ENCODE measurements at places on chromosomes 6 and 20.

DNA sequence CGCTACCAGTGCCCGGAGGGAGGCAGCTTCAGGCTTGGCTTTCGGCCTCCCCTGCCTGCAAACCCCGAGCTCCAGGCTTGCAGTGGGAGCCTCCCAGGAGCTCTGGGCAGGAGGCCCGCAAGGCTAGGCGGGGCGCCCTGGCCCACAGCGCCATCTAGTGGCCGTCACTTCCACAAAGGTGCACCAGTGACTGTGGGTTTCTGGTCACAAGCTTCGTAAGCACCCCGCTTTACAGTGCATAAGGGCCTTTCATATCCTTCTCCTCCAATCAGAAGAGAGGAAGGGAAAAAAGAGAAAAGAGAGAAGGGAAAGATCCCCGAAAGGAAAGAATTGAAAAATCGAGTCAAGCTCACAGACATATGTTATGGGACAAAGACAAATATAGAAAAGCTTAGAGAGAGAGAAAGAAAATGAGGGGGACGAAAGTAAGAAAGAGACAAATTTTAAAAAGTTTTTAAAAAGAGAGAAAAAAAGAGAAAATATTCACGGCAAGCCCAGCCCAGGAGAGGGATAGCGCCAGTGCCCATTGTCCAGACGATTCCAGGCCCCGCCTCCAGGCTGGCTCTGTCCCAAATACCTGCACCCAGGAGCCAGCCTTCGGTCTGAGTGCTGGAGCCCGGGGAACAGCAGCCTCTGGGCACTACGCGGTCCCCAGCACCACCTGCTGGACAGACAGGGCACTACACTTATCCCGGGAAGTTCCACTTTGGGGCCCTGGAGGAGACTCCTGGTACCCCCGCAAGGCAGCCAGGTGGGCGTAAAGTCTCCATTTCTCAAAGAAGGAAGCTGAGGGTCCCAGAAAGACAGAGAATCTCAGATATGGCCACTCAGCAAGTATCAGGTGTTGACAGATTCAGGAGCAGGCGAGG is 207.1 kb downstream of the PREX1 start:
- DNase-seq: peak; percentile 59

DNA sequence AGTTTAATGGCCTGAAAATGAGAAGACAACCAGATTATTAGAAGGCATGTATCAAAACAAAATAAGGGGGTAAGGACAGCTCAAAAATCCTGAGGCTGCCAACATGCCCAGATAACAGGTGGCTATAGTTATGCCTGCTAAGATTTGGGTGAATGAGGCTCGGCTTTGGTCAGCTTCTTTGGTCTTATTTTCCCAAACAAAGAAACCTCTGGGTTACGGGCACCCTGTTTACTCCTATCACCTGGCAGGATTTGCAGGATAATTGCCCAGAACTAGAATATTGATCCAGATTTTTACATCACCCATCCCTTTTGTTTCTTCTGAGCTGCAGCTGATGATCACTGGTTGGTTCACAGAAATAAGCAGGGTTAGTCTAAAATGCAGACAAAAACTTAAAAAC is 74.3 kb downstream of the SLC16A10 start:
- DNase-seq: no peak

DNA sequence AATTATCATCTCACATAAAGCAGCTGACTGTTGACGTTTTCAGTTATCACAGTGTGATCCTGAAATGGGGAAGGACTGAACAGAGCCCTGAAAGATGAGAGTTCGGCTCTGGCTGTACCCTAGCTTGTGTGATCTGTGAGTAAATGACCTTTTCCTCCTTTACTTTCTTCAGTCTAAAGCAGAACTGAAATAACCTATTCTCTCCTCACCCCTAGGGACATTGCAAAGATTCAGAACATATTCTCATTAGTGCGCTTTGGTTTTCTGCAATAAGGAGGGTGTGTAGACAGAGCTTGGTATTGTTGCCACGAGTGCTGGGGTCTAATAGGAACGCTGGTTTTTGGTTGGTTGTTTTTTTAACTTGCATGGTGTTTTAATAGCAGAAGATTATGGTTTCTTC is 16.7 kb downstream of the FARS2 start:
- no peak for DNase-seq

DNA sequence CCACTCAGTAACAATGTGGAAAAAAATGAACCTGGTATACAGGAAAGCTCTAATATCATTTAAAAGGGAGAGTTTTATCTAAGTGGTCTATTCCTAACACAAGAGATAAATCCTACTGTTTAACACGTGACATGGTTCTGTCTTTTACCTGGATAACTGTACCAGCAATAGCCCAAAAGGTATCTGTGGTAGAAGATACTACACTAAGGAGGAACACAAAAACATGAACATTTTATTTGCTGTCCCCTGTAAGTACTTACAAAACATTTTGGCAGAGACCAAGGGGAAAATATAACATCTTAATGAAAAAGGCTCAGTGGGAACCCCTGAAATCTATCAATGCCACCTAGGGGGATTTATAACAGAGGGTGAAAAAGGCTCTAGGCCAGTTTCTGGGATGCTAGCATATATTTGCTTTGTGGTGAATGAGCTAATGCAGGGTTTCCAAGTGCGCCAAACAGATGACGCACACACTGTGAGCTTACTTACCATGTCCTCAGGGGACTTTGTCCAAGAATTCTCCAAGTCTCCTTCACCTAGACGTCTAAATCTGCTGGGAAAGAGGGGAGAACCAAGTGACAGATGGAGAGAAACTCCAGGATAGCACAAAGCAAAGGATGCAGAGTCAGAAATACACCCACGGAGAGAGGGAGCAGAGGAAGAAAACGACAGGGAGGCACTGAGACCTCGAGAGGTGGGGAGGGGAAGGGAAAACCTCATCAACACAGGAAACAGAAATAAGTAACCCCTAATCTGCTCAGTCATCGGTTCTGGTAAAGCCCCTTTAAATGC is 147.9 kb upstream of the PRND start:
- no peak for DNase-seq

- no peak for DNase-seq
Measured at GRCh38 chr6:138310821-138311220, 66.9 kb upstream of the SMIM28 start.

DNA sequence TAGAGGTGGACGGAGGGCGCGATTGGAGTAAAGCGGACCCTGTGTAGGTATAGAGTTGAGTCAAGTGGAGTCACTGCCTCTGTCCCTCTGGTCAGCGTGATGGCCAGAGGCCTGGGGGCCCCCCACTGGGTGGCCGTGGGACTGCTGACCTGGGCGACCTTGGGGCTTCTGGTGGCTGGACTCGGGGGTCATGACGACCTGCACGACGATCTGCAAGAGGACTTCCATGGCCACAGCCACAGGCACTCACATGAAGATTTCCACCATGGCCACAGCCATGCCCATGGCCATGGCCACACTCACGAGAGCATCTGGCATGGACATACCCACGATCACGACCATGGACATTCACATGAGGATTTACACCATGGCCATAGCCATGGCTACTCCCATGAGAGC is 479 bp downstream of the SLC39A7 start:
- DNase-seq: no peak

DNA sequence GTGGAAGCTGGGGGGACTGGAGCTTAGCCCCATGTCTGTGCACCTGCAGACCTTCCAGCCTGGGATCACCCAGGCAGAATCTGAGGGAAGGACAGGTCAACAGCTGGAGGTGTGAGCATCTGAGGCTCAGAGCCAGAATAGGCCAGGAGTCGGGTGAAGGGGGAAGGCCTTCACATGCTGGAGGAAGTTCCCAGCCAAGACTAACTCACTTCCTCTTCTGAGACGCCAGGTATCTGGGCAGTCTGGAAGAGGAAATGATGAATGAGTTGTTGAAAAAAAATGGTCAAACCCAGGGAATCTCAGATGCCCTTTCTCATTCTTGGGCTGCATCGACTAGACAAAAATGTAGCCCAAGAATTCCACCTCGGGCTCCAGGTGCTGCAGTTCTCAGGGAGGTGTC is 73.6 kb upstream of the TIAM2 start:
- DNase-seq: no peak

DNA sequence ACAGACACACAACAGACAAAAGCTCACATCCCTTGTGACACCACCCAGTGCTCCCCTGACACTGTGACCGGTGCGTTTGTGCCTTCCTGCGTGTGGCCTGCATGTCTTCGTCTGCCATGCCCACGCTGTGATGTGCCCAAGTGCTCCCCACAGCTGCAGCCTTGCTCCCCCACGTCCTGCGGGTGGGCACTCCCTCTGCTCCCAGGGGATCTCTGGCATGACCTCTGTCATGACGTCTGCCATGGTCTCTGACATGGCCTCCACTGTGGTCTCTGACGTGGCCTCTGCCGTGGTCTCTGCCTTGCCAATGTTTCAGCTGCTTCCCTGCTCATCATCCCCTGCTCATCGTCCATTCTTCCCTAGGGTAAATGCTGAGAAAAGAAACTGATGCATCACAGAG is 200.9 kb downstream of the DLL1 start:
- DNase-seq: no peak

DNA sequence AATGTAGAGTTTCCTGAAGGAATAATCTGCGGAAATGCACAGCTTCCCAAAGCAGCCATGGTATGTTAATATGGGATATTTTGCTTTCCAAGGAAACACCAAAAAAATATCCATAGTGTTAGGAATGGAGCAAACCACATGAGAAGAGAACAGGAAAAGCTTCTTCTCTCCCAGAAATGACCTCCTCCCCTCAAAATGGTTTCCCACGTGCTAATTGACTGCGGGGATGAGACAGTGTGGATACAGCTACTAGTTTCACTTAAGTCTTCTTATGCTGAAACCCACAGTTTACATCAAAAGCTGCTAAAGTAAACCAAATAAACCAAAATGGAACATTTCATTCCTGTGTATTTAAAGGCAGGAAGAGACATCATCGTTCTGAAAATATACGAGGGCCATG is 69.4 kb downstream of the FYN start:
- DNase-seq: no peak

- DNase-seq: no peak
Measured at GRCh38 chr6:15498640-15499039, 164.2 kb downstream of the DTNBP1 start.

DNA sequence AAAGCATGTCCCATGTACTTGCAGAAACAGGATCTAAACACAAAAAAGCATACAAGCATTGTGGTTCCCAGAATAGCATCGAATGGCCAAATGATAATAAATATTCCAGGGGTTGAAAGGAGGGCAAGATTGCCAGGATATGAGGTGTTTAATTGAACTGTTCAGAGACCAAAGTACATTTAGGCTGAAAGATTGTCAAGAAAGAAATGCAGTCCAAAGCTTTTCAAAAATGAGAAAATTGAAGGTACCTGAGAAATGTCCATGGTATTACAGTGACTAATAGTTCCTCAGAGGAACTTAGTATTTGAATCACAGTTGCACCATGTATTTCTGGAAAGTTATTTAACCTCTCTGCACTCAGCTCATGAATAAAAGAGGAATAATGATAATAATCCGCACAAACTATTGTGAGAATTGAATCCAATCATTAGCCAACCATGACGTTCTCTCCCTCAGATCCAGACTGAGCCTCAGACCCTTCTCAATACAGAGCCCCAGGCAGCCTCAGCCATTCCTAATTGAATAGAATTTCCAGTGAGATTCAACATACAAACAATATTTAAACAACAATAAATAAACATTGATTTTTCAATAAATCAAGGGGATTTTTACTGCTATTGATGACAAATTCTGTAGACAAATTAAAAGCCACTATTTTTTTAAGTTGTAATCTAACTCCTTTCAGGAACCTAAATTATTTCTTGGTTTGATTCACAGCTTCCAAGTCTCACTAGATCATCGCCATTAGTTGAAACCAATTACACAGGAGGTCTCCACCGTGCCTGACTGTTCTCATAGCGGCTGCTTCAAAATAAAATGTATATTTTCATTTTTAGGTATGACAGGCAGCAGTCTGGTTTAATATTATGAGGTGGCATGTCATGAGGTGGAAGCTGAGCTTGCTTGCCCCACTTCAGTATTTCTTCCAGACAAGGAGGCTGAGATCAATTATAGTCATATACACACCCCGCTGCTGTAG is 144.3 kb upstream of the TENT5A start:
- no peak for DNase-seq
